ENCODE measurements at places on chromosomes 16 and 17.

DNA sequence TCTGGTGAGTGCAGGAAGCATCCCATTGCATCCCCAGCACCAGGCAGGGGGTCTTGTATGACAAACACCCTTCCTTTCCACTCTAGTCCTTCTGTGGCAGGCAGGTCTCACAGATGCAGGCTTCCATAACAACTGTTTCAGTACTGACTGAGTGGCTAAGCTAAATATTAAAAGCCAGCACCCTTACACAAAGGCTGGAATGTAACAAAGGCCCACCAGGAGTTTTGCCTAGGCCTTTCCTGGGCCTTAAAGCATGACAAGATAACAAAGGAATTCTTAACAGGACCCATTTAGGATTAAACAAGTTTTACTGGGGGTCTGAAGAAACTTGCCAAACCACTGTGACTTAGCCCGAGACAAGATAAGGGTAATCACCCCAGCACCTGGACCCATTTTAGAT is 228.9 kb upstream of the RPL38 start:
- DNase-seq, result no peak

DNA sequence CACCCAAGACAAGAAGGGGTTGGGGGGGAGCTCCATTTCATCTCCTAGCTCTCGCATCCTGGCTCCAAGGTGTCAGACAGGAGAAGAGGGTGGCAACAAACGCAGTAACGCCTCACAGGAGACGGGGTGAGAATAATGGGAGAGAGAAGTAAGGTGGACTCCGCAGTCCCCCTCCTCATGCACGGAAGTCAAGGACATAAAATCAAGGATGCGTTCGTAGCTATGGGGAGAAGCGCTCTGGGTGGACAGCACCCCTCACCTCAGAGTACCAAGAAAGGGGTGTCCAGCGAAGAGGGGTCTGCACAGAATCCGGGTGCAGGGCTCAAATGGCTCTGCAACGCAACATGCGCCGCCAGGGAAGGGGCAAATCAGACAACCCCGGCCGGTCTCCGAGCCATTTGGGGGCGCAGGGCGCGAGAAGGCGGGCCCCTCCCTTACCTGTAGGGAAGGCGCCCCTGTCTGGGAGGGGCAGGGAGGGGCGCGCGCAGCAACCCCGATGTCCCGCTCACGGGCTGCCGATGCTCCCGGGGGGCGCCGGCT is 555 bp downstream of the HDAC5 start:
- no peak for DNase-seq

DNA sequence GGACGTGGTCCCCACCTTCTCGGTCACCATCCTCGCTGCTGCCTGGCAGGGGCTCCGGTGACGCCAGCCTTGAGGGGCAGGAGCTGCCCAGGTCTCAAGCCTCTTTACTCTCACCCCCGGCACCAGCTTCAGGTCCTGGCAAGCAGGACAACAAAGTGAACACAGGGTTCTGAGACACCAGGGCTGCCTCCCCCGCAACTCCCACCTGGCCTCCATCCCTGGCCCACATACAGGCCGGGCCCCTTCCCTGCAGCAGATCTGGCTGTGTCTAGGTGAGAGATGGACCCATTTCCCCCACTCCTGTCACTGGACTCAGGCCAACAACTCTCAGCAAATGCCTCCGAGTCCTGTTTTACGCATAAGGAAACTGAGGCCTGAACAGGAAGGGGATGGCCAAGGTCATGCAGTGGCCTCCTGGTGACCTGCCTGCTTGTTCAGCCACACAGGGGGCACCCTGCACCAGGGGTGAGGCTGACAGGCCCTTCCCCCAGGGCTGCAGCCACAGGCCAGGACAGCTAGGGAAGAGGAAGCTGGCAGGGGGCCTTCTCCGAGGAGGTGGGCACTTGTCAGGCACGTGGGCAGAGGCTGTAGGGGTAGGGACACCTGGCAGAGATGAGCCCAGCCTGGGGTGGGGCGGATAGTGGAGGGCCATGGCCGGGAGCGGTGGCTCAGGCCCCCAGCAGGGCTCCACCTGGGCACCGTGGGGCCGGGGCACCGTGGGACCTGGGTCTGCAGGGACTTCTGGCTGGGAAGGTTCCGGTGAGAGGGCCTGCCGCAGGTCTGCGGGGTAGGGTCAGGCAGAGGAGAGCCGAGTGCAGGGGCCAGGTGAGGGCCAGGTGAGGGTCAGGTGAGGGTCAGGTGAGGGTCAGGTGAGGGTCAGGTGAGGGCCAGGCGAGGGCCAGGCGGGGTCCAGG is 46.7 kb upstream of the PVALEF start:
- DNase-seq, result no peak

- DNase-seq, result no peak
These were observed 18.5 kb downstream of the WDR45B start for GRCh38 chr17:82629748-82630147.

DNA sequence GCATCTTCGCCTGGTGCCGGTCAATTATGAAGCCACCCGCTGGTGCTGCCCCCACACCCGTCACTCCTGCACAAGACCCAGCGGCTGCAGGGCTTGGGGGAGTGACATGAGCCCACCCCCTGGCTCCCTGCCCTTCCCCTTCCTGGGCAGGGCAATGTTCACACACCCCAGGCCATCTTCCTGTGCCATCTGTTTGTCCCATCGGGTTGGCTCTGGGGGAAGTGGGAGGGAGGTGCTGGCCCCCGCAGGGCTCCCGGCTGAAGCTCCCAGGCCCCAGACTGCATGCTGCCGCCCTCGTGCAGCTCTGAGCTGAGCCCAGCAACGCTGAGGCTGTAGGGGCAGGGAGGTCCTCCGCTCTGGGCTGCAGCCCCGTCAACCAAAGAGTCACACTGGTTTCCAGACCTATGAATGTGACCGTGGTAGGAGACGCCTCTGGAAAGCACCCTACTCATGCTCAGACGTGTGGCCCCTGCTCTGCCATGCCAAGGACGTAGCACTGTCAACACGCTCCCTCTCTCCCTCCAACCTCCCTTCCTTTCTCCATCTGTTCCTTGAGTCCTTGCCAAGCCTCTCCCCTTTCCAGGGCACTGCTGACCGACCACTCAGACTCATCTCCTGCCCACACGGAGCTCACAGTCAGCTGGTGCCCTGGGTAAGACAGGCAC is 140.4 kb downstream of the ENGASE start:
- no peak for DNase-seq

GRCh38 chr16:21685034-21685455 is 21.3 kb downstream of the OTOA start:
- DNase-seq, result no peak

DNA sequence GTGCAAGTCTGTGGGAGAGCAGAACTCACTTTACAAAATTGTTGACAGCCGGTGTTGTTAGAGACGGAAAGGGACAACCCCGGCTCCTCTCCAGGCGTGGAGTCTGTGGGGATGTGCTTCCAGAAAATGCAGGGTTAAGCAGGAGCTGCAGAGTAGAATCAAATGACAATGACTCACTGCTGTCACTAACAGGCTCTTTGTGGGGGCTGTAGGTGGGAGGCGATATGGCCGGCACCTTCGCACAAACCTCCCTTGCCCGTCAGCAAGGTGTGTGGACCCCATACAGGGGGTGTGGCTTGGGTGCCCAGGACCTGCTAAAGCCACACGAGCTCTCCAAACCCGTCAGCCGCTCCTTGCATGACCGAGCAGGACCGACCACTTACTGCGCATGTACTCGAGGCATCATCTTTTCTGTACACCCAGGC is 5.8 kb downstream of the PDK2 start:
- peak; percentile 52 for DNase-seq

DNA sequence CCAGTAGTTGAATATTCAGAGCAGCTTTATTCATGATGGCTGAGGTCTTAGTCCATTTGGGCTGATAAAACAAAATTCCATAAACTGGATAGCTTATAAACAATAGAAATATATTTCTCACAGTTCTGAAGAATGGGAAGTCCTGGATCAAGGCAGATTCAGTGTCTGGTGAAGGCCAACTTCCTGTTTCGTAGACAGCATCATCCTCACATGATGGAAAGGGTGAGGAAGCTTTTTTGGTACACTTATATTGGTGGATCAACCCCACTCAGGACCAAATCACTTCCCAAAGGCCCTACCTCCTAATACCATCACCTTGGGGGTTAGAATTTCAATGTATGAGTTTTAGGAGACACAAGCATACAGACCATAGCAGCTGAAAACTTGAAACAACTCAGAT is 224.2 kb downstream of the CYB561 start:
- no peak for DNase-seq

DNA sequence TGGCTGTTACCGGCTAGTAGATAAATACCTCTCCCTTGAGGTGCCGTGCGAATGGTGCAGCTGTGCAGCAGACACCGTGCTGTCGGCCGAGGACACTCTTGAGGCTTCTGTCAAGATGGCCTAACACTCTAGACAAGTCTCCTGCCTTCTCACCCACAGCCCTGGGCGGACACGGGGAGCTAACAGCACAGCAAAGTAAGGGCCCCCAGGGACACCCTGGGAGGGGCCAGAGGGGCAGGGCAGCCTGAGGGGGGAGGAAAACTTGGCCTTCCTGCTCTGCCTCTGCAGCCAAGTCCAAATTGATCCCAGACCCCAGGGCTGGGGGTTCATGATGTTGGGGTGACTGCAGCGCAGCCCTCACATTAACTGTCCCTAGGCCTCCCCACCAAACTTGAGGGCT is 210.2 kb downstream of the RPTOR start:
- no peak for DNase-seq

- no peak for DNase-seq
These were observed 73.1 kb downstream of the KSR1 start for GRCh38 chr17:27529230-27529796.

DNA sequence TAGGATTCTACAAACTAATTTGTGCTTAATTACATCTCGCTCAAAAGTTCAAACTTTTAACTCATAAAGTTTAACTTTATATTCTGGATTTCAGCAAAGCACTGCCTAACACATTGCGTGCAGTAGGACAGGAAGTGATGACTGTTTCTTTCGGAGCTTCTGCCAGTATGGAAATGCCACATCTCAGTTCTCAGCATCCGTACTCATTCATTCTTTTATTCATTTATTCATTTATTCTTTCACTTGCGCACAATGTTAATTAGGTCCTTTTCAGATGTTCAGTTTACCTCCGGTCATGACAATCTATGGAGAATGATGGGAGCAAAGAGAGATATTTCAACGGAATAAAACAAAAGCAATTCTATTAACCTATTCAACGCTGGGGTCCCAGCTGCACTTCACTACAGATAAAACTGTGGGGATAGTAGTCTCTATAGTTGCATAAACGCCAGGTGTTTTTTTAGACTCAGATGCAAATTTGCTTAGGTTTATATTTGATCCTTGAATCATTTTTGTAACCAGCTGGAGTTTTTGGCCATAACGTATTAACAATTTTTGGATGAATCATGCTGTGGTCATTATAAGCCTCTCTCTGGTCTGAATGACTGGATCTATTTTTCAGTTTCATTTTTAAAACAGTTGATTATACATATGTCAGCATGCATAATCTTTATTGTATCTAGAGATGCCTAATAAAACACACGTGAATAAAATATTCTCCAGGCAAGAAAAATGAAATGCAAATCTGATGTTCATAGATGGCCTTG is 143.9 kb downstream of the KCNJ2 start:
- no peak for DNase-seq

DNA sequence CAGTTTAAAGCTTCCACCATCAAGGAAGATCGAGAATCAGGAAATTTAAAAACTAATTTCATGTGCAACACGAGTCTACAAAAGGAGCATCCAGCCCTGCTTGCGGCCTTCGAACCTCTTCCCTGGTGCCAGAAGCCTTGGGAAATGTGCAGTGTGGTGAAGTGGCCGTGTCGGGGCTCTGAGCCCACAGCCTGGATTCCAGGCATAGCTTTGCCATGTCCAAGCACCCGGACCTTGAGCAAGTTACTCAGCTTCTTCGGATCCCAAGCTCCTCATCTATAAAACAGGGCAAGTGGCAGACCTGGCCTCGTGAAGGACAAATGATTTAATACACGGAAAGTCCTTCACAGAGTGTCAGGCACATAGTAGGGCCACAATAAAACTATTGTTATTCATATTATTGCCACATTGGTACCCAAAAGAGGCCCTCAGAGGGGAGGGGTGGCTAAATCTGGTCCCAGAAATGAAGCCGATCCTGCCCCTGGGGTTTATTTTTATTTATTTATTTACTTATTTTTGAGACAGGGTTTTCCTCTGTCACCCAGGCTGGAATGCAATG is 34.8 kb downstream of the COTL1 start:
- no peak for DNase-seq

DNA sequence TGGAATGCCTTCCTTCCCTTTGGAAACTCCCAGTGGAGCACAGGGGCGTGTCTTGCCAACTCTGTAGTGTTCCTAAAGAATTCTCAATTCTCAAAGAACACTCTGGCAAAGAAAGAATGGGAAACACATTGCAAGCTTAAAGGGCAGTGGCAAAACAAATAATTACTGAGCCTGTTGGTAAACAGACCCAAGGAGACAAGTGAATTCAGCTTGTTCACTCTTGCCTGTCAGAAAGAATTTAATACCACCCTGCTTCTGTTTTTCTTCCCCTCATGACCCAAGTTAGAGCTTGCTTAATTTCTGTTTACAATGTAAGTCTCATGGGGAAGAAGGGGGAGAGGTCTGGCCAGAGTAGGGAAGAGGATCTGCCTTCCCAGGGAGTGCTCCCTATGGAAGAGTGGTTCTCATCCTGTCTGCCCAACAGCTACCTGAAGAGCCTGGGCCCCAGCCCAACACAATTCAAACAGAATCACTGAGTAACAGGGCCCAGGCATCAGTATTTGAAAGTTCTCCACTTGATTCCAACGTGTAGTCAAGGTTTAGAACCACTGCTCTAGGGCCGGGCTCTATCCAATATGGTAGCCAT is 386.0 kb downstream of the SLC39A11 start:
- no peak for DNase-seq

DNA sequence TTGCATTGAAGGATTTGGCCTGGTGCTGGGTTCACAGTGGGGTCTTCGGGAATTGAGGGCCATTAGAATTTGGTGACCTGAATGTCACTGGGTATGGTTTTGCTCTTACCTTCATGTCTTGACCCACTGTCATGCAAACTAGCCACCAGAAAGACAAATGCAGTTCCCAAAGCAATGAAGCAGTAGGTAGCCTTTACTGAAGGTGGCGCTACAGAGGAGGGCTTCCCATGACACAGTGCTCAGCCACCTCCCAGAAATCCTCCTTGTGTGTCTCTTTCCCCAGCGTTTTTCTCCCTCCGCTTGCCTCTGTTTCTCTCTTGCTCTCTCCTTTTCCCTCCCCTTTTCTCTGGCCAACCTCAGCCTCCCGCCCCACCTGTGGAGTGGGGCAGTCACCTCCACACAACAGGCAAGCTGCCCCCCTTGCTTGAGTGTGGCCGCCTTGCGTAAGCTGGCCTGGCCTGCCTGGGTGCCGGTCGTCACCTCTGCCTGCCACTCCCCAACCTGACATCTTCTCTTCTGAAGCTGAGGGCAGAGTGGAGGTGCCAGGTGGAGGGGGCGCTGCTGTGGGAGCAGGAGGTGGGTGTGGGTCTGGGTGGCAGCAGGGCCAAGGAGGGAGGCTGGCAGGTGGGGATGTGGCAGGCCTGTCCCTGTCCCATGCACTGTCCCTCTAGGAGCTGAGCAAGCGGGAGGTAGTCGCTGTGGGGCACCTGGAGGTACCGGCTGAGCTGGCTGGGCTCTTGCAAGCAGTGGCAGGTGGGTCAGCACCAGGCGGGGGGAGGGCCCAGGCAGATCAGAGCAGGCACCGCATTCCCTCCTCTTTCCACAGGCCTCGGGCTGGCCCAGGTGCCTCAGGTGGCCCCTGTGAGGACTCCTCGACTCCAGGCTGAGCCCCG is 34.7 kb downstream of the MYO15A start:
- no peak for DNase-seq

- no peak for DNase-seq
These were observed 216.2 kb downstream of the RBFOX1 start for GRCh38 chr16:7548796-7549318.

GRCh38 chr16:28326881-28327610 is 34.7 kb downstream of the SBK1 start:
- peak; percentile 56 for DNase-seq

- DNase-seq, result no peak
These were observed 10.2 kb downstream of the CBX4 start for GRCh38 chr17:79829004-79829403.

Data from NCI-H2227 treated with DMSO at 0.1 percent for 48 hours (cell line).